ENCODE measurements at places on chromosomes 16 and 17. TPM values are rescaled to one million over a fixed set of nuclear protein-coding genes. Genes with fewer than 3 reads are reported as not detected.

GRCh38 chr16:71205482-71206131 is 24.9 kb downstream of the HYDIN start:
- no peak for DNase-seq

Gene NEUROD2
- total RNA-seq = not detected

DNA sequence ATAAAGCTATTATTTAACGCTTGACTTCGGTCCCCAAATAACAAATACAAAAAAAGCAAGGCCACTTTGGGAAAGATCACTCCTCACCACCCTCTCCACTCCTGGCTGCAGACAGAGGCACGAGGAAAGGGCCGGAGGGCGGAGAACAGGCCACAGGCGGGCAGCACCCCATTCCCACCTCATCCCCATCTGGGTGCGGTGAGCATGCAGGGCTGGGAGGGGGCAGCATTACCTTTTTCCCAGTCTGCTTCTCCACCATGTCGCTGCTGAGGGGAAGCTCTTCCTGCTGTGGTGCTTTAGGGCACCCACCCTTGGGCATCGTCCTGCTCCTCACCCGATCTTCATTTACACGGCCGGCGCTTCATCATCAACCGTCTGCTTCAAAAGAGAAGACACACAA is 99.2 kb downstream of the ZNF778 start:
- DNase-seq = no peak

DNA sequence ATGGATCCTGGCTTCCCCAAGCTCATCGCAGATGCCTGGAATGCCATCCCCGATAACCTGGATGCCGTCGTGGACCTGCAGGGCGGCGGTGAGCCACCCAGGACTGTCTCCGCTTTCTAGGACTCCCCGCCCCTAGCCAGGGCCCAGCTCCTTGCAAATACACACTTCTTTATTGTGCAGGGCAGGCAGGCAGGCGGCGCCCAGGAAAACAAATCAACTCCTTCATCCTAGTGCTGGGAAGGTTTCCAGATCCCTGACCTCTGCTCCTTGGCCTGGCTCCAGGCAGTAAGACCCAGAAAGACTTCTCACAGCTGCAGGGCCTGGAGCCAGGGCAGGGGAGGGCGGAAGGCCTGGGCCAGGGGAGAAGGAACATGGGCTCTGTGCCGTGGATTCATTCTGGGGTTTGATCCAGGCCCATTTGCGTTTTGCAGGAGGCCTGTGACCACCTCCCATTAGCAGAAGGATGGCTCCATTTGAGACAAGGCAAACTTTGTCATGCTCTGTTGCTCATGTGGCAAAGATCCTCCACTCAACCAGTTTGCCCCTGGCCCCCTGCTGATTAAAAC is 6.0 kb upstream of the LPCAT2 start:
- DNase-seq = peak; percentile 94

DNA sequence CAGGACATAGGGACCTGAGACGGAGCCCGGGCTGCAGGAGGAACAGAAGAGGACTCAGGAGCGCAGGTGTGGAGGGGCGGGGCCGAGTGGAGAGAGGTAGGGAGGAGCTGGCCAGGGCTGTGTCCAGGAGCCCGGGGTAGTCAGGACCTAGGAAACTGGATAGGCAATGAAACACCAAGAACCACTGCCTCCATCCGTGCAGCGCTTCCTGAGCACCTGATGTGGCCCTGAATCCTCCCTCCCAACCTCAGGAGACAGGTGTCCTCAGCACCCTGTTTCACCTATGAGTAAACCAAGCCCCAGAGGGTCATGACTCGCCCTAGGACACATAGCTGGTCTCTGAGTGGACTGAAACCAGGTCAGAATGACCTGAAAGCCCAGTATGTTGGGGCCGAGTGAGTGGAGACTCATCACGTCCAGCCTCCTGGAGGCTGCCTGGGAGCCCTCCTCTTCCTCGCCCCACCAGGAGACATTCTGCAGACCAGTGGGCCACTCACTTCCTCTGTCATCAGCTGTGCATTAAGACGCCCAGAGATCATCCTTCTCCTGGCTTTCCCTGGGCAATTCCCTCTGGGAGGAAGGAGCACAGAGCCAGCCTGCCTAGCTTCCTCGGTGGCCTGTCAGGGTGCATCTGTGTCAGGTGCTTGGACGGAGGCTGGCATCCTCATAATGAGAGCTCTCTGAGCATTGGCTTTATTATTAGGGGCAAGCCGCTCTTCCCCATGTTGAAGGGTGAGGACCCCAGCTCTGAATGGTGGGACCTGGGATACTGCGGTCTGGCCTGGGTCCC is 72.8 kb downstream of the SCNN1B start:
- no peak for DNase-seq

GRCh38 chr17:4446326-4447071 is 12.8 kb downstream of the SPNS3 start:
- peak; percentile 80 for DNase-seq

DNA sequence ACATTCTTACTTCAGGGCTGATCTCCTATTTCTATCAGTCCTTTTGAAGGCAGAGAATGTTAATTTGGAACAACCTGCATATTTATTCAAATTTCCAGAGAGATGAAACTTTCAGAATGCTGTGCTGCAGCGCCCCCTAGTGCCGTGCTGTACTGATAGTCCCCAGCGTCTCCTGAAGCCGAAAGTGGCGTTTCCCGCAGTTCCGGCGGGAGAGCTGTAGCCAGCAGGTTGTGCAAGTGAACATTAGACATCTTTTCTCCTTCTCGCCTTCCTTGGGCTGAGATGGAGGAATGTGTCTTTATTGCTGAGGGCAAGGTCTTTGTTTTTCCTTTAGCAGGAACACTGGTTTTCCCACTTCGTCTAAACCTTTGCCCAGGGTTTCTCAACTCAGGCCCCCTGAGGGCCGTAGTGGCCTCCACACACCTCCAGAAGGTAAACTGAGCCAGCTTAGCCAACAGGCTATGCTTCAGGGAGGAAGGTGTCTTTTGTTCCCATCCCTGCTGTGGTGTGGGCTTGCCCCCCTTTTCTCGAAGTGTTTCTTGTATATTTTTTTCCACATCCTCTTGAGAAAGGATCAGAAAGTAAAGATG is 26.4 kb downstream of the USP10 start:
- peak; percentile 98 for DNase-seq

GRCh38 chr16:57871456-57871855 is 69.2 kb upstream of the KIFC3 start:
- no peak for DNase-seq

- no peak for DNase-seq
Observed at GRCh38 chr16:52092126-52092525, 454.8 kb downstream of the TOX3 start.

Gene MSL1
- 66.7 TPM for total RNA-seq

Gene CD300C
- total RNA-seq = 2.1 TPM

GRCh38 chr17:63126607-63127006 is 160.6 kb downstream of the TANC2 start:
- DNase-seq = no peak

GRCh38 chr16:86740298-86740697 is 161.9 kb downstream of the FOXL1 start:
- DNase-seq = peak; percentile 59

DNA sequence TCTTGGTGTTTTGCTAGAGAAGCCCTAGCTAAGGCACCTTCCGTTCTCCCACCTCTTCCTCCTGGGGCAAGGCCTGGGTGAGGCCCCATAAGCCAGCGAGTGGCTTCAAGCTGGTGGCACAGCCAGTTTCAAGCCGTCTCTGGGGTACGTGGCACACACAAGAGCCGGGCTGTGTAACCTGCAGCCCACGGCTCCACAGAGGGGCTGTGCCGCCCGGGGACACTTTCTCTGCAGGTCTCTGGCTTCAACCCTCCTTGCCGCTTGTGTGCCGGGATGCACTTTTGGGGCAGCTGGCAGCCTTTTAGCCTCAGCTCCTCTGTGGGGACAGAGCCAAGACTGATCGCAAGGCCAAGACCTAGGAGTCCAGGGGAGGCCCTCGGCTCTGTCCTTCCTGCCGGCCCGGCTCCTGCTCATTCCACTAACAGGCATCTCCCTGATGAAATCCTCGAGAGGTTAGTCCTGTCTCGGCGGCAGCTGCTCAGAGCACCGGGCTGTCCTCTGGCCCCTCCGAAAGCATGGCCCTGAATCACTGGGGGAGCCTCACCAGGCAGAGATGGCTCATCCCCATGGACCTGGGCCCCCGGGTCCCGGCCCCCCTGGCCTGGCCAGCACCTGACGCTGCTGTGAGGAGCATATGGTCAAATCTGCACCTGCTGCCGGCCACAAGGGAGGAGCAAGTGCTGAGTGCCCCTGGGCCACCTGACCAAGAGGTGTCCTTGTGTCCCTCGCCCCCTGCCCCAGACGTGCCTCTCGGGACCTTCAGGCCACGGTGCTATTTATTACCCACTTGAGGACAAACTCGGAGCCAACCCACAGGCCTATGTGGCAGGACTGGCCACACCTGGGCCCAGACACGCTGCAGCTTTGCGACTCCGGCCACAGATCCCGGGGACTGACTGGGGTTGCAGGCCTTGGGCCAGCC is 98.5 kb downstream of the METRNL start:
- DNase-seq = peak; percentile 72

Gene RSL1D1
- total RNA-seq = 95.1 TPM

GRCh38 chr16:660459-661183 is 7.3 kb upstream of the RHOT2 start:
- DNase-seq = peak; percentile 97

Gene ZPBP2
- total RNA-seq = not detected

Gene SP6
- total RNA-seq = 0.19 TPM

Gene NXN
- 46.3 TPM for total RNA-seq

- no peak for DNase-seq
Observed at GRCh38 chr17:75525806-75526554, 483 bp downstream of the LLGL2 start.

Gene HSBP1
- total RNA-seq = 81.1 TPM

DNA sequence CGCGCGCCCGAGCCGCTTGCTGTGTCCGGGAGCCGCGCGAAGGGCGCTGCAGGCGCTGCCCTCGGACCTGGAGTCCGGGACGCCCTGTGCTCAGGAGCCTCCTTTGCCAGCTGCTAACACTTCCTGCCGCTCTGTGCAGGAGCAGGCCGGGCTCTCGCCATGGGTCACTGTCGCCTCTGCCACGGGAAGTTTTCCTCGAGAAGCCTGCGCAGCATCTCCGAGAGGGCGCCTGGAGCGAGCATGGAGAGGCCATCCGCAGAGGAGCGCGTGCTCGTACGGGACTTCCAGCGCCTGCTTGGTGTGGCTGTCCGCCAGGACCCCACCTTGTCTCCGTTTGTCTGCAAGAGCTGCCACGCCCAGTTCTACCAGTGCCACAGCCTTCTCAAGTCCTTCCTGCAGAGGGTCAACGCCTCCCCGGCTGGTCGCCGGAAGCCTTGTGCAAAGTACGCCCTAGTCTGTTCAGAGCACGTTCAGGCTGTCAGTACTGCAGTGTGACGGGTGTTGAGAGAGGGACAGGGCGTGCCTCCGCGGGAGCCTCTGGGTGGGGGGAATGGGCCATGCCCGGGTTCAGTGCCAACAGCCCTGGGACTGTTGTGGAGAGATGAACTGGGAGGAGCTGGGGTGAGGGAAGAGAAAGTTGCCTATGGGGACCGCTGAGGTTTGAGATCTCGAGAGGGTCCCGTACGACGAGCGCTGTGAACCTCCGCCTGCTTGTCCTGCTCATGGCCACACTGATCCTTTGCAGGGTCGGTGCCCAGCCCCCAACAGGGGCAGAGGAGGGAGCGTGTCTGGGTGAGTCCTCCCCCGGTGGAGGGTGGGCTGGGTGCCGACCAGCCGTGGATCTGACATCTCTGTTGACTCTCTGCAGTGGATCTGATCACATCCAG is 1.3 kb downstream of the ZNF276 start:
- peak; percentile 94 for DNase-seq

GRCh38 chr16:84489131-84489530 is 15.3 kb downstream of the MEAK7 start:
- peak; percentile 41 for DNase-seq
